Activated T-helper 2 cell treated with anti-CD3 and anti-CD28 coated beads, Interferon-gamma antibody, Interleukin-2, Interleukin-4, amounts not matched to agents 10 μg/mL and 5 μg/mL and 100 μg/mL, durations not matched to agents 14 hours and 24 hours and 36 hours (primary cell): ENCODE measurements at places on chromosomes 6 and 20. TPM values are rescaled to one million over a fixed set of nuclear protein-coding genes. Genes with fewer than 3 reads are reported as not detected.

- no peaks in the 10 kb centered on the region for H3K4me1 ChIP-seq
- no peak for DNase-seq
- H3K27me3 ChIP-seq, result no peaks in the 10 kb centered on the region
- no peaks in the 10 kb centered on the region for H3K36me3 ChIP-seq
- no peak overlapping the region for H3K27ac ChIP-seq
These were observed 18.3 kb downstream of the KIF16B start for GRCh38 chr20:16554766-16555543.

DNA sequence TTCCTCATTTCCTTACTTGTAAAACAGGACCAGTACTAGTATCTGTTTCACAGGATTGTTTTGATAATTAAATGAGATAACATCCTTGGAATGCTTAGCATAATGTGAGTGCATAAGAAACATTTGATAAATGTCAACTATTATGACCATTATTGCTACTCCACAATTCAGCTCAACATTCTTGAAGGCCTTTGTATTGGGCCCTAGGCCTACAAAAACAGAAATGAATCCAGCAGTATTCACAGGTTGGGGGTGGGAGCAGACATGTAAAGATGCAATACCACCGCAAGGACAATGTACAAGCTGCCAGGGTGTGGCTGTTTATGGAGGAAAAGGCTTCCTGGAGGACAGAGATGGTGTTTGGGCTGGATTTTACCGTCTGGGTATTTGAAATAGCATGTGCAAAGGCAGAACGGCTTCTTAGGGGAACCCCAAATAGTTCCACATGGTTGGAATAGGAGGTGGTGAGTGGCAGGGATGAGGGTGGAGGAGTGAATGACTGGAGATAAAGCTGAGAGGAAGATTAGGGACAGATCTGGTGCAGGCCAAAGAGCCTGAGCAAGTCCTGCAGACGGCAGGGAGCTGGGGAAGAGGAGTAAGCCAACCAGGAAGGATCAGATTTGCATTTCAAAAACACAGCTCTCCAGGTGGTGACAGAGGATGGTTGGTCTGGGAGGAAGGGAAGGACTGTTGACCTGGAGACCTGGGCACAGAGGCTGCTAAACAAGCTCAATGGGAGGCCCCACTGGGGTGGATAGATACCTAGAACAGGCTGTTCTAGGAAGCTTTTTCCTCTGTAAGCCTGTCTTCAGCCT is 57.0 kb upstream of the EPB41L1 start:
- DNase-seq, result no peak
- H3K4me1 ChIP-seq, result peaks cover 15% of the 10 kb centered on the region
- H3K4me3 ChIP-seq, result no peak overlapping the region
- no peak overlapping the region for H3K27ac ChIP-seq
- H3K27me3 ChIP-seq, result peaks cover 23% of the 10 kb centered on the region

The LY6G6C gene
- total RNA-seq, result not detected in 2 replicates

- H3K36me3 ChIP-seq, result peaks cover 11% of the 10 kb centered on the region
- no peak for DNase-seq
- H3K27ac ChIP-seq, result no peak overlapping the region
- peaks cover 40% of the 10 kb centered on the region for H3K4me1 ChIP-seq
- H3K27me3 ChIP-seq, result no peaks in the 10 kb centered on the region
These were observed 59.1 kb upstream of the RIPOR2 start for GRCh38 chr6:24994812-24995211.

DNA sequence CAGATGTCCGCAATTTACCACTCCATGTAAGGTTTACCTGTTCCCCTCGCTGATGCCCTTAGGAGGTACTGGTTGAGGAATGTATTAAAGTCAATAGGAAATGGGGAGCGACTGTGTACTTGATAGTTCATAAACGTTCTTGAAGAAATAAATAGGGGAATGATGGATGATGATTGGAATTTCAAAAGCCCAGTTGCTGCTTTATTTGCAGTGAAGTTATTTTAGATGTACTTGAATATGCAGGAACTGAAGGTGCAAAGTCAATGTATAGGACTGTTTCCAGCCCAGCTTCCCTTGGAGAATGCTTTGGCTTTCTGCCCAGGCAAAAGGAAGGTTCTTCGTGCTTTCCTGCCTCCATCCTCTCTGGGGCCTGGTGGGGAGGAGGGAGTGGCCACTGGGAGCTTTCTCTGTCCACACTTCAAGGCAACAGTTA is 19.8 kb downstream of the ADGRF5 start:
- no peaks in the 10 kb centered on the region for H3K36me3 ChIP-seq
- H3K27me3 ChIP-seq, result peaks cover 3% of the 10 kb centered on the region
- H3K27ac ChIP-seq, result no peak overlapping the region
- DNase-seq, result no peak
- H3K4me3 ChIP-seq, result no peak overlapping the region

The GINS1 gene
- 33.5 and 36.3 TPM in 2 replicates for total RNA-seq

The IL17A gene
- total RNA-seq, result 0.18 TPM in 1 of 2 replicates, not detected in the other

DNA sequence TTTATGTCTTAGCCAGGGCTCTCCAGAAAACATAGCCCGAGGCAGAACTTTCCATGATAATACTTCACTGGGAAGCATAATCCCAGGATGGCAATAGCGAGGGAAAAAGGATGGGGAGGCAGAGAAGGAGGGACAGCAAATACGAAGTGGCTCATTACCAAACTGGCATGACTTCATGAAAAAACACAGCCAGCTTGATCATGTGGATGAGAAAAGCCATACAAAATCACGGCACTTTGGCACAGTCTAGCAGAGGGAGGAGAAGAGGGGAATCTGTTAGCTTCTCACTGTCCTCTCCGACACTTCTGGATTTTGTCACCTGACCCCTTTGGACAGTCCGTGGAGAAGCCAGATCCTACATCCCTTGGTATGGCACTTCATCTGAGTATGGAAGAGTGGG is 212.5 kb upstream of the GRIK2 start:
- DNase-seq, result no peak
- no peaks in the 10 kb centered on the region for H3K4me1 ChIP-seq
- no peaks in the 10 kb centered on the region for H3K36me3 ChIP-seq
- H3K4me3 ChIP-seq, result no peak overlapping the region
- no peak overlapping the region for H3K27ac ChIP-seq

The TOMM6 gene
- total RNA-seq, result 308 and 316 TPM in 2 replicates
